Jurkat, Clone E6-1 (cell line): ENCODE measurements at places on chromosomes 1 and 21.

DNA sequence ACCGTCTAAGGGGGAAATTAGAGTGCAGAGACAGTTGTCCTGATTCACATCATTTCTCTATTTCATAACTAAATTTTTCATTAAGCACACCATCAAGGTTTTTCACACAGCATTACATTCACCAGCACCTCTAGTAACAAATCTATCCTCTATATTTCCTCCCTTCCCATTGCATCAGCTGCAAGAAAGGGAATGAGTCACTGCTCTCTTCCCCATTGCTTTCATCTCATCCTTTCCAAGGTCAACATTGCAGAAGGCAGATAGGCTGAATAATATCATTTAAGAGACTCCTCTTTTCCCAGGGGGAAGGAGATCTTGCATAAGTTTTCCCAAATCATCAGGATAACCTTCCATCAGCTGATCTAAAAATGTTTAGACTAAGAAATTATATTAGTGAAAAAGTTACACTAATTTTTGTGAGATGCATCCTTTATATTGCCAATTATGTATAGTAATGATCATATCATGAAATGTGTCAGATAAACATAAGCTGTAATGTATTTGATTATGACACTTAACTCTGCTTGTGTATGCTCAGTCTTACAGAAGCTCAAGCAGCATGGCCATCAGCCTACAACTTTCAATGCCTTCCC is 4.3 kb downstream of the INTS7 start:
- DNase-seq: no peak

GRCh38 chr1:198480876-198481275 is 59.6 kb downstream of the ATP6V1G3 start:
- no peak for DNase-seq

GRCh38 chr1:47895279-47896125 is 101.7 kb downstream of the TRABD2B start:
- DNase-seq: no peak

DNA sequence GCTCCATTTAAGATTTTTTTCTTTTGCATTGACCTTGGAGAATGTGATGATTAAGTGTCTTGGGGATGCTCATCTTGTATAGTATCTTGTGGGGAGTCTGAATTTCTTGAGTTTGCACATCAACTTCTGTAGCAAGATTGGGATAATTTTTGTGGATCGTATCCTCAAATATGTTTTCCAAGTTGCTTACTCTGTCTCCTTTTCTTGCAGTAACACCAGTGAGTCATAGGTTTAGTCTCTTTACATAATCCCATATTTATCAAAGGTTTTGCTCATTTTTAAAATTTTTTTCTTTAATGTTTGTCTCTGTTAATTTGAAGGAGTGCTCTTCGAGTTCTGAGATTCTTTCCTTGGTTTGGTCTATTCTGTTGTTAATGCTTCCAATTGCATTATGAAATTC is 41.7 kb upstream of the ANGPTL1 start:
- no peak for DNase-seq

GRCh38 chr1:32336963-32337675 is 1.1 kb upstream of the MARCKSL1 start:
- DNase-seq: no peak

- no peak for DNase-seq
Measured at GRCh38 chr1:157966031-157966537, 27.4 kb upstream of the KIRREL1 start.

GRCh38 chr1:8873506-8874229 is 4.8 kb downstream of the ENO1 start:
- DNase-seq: no peak

DNA sequence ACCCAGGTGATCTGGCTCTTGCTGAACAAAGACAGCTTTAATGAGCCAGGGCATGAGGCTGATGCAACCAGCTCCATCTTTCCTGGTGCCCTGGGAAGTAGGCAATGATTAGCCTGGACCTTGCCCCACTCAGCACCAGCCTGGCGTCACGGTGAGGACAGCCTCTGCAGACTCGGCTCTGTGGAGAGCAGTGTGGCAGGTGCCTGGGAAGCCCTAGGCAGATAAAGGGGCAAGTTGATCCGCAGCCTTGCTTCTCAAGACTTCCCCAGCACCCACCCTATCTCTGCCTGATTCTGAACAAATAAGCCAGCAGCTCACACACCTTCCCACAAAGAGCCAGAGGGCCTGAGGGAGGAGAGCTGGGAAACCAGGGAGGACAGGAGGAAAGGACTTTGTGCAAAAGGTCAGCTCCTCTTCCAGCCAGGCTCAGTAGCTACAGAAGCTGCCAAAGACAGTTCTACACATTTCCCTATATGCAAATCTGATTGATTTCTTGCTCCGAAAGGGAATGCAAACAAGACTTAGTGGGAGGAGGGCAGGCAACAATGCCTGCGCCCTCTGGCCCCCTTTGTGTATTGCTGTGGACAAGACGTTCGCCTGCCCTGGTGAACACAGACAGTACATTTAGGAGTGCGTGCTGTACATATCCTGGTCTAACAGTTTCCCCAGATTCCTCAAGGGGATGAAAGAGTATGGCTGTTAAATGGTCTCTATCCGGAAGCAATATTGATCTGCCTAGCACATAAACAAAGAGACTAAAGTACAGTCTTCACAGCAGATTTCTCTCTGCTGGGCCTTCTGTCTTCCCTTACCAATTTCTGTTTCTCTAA is 63.8 kb downstream of the BCAR3 start:
- DNase-seq: no peak

GRCh38 chr1:207172321-207172720 is 68.3 kb downstream of the C4BPA start:
- DNase-seq: no peak

DNA sequence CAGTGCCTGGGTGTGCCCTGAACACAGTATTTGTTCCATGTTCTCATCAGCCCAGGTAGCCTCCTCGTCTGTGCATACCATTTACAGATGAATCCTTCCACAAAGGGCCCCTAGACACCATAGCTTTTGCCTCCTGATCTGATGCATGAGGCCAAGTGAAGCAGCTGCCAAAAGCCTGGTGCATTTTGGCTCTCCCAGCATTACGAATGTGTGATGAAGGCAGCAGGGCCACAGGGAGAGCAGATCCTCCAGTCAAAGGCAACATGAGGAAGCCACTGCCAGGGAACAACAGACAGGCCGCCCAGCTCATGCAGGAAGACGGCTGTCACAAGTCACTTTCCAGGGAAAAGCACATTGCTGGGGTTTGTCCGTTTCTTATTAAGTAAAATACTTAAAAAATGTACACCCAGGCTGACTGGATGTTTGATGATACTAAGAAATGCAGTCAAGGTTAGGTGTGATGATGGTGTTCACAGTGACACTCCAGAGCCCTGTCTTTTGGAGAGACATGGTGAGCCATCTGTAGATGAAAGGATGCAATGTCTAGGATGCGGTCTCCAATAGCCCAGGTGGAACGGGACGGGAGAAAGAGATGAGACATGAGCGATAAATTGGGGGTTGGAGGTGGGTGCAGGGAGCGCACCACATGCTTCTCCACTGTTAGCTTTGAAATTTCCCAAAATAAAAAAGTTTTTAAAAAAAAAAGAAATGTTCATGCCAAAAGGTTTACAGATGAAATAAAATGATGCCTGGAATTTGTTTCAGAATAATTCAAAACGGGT is 48.7 kb downstream of the NPHP4 start:
- no peak for DNase-seq

DNA sequence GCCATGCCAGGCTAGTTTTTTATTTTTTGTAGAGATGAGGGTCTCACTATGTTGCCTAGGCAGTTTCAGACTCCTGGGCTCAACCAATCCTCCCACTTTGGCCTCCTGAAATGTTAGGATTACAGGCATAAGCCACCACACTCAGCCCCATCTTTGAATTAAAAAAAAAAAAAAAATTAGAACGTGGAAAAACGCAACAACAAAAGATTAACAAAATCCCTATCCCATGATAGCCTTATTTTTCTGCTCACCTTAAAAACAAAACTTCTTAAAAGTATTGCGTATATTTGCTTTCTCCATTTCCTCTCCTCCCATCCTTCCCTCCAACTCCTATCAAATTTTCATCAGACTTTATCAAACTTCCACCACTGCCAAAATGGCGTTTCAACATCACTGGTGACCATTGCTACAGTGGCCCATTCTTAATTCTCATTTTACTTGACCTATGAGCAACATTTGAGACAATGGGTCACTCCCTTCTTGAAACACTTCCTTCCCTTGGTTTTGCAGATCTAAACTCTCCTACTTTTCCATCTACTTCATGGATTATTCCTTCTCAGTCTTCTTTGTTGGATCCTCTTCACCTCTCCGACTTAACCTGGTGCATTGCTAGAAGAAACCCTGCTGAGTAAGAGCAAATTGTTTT is 579 bp upstream of the ZNF684 start:
- no peak for DNase-seq

DNA sequence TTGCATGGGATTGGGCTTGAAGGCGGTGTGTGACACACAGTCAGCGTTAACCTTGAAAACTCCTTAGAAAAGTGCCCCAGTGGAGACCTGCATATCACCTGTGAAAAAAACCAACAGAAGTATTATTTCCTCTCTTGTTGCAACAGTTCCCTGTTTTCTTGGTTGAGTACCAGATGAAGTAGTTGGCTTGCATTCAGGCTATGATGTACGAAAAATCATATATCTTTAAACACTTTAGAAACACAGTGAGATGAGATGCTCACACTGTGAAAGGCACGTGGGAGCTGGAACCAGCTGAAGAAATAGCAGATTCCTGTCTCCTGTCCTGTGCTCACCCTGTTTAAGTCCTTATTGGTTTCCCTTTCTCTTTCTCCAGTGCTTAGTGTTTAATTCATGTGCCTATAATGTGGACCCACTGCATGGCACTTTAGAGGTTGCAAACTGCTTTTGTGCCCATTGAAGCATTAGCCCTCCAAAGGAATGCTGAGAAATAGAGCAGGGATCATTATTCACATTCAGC is 2.8 kb downstream of the CAMK1G start:
- no peak for DNase-seq

GRCh38 chr1:179151908-179152682 is 70.2 kb downstream of the TOR3A start:
- no peak for DNase-seq

GRCh38 chr1:155241069-155241679 is 14.1 kb downstream of the ENTREP3 start:
- DNase-seq: peak; percentile 82

DNA sequence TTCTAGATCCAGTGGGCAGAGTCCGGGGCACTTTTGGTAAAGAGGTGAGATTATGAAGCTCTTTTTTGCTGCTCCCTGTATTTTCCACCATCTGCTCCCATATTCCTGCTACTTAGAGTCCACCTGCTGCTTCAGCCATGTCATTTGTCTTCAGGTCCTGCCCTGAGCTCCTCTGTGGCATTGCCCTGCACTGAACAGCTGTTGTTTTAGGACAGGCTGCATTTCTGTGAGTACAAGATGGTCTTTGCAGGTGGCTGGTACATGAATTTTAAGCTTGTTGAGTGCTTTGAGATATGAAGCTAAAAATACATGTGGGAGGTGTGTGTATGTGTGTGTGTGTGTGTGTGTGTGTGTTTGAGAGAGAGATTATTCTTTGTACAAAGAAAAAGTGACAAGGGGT is 21.9 kb downstream of the MT1HL1 start:
- no peak for DNase-seq

DNA sequence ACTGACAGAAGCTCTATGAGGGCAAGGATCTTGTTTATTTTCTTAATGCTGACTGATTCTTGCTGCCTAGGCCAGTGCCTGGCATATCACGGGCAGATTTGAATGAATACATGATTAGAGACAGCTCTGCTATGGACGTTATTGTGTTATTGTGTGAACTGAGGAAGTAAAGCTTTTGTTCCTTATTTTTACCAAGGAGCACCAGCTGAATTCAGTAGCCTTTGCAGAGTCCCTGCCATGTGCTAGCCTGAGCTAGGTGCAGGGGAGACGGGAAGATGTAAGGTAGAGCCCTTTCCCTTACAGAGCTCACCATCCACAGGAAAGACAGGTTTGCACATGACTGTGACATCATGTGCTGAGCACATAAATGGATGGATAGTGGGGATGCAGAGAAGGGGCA is 36.0 kb upstream of the SCMH1 start:
- no peak for DNase-seq

GRCh38 chr1:16967095-16967575 is 13.3 kb downstream of the MFAP2 start:
- DNase-seq: no peak

GRCh38 chr1:14120895-14121294 is 420.9 kb downstream of the PRDM2 start:
- no peak for DNase-seq

GRCh38 chr1:119222271-119222670 is 81.8 kb upstream of the WARS2 start:
- DNase-seq: no peak

DNA sequence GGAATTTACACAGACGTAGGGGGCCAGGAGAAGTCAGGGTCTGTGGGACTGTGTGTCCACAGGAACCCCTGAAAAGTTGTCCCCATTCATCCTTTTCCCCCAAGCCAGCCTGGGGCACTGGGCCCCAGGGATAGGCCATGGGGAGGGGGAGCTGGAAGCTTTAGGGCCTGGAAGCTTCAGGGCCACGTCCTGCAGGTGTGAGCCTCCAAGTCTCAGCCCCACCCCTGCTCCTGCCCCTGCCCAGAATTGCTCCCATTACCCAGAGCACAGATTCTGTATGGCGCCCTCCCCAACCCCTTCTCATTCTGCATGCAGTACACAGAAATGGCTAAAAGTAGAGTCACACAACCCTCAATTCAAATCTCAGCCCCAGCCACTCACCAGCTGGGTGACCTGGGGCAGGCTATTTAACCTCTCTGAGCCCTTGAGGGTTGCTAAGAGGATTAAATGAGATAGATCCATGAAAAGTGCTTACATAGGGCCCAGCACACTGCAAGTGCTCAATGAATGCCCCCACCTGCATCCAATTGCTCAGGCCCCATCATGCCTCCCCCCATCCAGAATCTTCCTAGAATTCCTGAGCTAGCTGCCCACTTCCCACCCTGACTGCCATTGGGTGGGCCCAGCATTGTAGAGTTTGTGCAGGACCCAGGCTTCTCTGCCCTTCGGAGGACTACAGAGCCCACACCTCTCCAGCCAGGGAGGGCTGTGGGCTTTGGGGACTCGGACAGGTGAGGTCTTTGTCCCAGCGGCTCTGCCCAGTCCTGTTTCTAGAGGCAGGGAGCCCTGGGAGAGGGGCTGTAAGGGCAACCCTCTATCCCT is 6.5 kb downstream of the RAP1GAP start:
- DNase-seq: no peak

- no peak for DNase-seq
Measured at GRCh38 chr1:77874804-77875445, 13.5 kb upstream of the NEXN start.

DNA sequence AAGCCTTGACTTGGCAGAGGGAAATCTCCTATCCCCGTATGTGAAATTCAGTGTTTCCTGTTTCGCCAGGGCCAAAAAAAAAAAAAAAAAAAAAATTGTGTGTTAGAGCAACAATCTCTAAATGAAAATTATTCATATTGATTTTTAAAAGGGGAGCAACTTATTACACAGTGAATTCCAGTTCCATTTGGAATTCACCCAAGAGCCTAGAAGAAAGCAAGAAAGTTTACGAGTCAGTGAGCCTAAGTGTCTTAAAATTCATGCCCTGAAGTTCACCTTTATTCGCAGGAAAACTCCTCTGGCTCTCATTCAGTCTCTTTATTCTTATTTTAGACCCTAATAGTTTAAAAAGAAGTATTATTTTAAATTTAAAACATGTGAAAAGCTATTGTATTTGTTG is 42.1 kb upstream of the HUNK start:
- no peak for DNase-seq
